ENCODE measurements at places on chromosomes 3 and 15.

GRCh38 chr3:119795849-119796248 is 13.9 kb downstream of the NR1I2 start:
- DNase-seq: no peak

- no peak for DNase-seq
Measured at GRCh38 chr3:167989066-167989465, 106.7 kb downstream of the GOLIM4 start.

- DNase-seq: peak; percentile 42
Measured at GRCh38 chr15:85793641-85794597, 806 bp downstream of the KLHL25 start.

- DNase-seq: no peak
Measured at GRCh38 chr3:11539677-11540076, 104.0 kb downstream of the VGLL4 start.

DNA sequence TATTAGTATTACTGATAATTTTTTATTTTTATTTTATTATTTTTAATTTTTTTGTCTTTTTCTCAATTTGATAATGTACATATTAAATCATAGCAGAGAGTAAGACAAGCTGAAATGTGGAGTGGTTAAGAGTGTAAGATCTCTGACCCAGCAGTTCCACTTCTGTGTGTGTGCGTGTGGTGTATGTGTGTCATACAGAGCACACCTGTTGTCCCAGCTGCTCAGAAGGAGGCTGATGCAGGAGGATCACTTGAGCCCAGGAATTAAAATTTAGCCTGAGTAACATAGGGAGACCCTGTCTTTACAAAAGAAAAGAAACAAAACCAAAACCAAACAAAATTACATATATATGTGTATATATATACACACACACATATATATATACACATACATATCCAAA is 1.4 kb upstream of the CIDEC start:
- DNase-seq: no peak

DNA sequence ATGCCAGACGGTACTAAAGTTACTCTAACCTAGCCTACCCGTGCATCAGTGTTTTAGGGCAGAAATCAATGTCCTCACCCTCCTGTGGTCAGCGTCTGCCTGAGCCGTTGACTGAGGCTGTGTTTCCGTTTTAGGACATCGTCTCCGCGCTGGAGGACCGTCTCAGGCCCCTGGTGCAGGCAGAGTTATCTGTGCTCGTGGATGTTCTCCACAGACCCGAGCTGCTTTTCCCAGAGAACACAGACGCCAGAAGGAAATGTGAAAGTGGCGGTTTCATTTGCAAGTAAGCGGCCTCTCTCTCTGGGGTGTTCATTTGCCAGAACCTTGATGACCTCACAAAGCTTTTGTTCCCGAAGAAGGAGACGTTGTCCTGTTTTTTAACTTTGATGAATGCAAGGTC is 217.0 kb downstream of the ITPR1 start:
- DNase-seq: no peak

- DNase-seq: no peak
Measured at GRCh38 chr3:72041076-72041475, 256.1 kb upstream of the PROK2 start.

GRCh38 chr3:11452885-11453847 is 181.0 kb downstream of the ATG7 start:
- DNase-seq: no peak

GRCh38 chr15:33722005-33722672 is 246.2 kb upstream of the CHRM5 start:
- no peak for DNase-seq

DNA sequence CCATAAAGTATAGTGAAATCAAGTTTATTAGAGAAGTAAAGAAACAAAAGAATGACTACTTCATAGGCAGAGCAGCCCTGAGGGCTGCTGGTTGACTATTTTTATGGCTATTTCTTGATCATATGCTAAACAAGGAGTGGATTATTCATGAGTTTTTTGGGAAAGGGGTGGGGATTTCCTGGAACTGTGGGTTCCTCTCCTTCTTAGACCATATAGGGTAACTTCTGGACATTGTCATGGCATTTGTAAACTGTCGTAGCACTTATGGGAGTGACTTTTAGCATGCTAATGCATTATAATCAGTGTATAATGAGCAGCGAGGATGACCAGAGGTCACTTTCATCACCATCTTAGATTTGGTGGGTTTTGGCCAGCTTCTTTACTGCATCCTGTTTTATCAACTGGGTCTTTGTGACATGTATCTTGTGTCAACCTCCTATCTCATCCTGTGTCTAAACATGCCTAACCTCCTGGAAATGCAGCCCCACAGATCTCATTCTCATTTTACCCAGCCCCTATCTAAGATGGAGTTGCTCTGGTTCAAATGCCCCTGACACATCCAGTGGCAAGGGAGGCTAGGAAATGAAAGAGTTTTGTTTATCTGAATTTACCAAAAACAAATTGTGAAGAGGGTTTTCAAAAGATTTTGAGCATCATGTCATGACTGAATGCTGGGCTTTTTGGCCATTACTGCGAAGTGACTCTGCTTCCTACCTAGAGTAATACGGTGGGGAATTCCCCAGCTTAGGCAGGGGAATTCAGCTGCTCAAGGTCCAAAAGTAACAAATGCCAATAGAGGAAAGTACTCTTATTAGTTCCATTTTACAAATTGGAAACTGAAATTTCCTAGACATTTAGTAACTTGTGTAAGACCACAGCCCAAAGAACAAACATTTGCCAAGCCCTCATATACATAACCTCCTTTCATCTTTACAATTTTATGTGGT is 6.2 kb upstream of the SPSB4 start:
- no peak for DNase-seq

DNA sequence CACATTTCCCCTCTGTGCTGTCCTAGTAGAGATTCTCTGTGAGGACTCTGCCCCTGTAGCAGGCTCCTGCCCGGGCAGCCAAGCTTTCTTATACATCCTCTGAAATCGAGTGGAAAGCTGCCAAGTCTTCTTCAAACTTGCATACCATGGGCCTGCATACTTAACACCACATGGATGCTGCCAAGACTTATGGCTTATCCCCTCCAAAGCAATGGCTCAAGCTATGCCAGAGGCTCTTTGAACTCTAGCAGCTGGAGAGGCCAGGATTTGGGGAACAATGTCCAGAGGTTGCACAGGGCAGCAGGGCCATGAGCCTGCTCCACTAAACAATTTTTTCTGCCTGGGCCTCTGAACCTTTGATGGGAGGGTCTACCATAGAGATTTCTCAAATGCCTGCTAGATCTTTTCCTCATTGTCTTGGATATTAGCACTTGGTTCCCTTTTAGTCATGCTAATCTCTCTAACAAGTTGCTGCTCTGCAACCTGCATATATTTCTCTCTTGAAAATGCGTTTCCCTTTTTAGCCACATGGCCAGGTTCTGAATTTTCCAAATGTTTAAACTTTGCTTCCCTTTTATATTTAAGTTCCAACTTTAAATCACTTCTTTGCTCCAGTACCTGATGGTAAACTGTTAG is 6.1 kb upstream of the PLSCR4 start:
- DNase-seq: no peak

DNA sequence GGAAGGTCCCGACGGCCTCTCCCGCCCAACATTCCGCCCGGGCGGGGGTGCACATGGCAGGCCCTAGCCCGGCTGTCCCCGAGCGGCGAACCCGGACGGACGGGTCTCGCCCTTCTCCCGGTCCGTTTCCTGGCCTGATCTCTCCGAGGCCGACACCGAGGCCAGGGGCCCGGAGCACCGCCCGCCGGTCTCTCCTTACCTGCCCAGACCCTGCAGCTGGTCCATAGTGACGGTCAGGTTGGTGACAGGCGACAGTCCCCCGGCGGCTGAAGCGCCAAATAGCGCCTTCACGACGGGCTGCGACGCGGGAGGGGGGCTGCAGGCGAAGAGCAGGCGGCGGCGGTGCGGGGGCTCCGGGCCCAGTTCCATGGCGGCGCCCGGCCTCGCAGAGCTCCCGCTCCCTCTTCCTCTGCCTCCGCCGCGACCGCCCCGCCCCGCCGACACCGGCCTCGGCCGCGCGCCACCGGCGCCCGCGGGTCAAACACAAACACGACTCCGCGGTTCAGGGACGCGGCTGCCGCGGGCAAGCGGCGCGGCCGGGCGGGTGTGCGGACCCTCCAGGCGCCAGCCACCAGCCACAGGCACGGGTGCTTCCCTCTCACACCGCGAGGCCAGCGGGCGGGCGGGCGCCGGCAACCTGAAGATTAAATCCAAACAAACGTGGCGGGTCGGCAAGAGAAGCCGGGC is 495 bp downstream of the CDC25A start:
- peak; percentile 60 for DNase-seq

GRCh38 chr15:89792106-89792805 is 16.1 kb downstream of the MESP2 start:
- no peak for DNase-seq

DNA sequence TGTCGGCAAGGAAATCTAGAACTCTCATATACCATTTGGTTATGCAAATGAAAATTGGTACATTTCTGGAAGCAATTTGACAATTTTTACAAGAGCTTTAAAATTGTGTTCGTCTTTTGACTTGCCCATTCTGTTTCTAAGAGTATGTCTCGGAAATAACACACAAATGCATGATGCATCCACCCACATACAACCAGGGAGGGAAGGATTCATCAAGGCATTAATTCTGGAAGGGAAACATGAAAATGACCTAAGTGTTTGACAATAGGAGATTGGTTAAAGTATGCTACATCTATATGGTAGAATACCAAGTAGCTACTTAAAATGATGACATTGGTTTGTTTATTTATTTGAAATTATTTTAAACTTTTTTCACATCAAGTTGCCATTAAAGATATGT is 58.6 kb downstream of the PIAS1 start:
- DNase-seq: no peak

Data from stimulated activated CD4-positive, alpha-beta T cell treated with anti-CD3 and anti-CD28 coated beads, Interleukin-2, amount 100 ng/mL, for 24 hours (primary cell).